ENCODE measurements at places on chromosomes 3 and 15.

GRCh38 chr3:110495201-110495927 is 576.3 kb upstream of the NECTIN3 start:
- peak; percentile 27 for DNase-seq

- no peak for DNase-seq
Observed at GRCh38 chr15:81492969-81493645, 119.1 kb upstream of the TMC3 start.

- DNase-seq = no peak
Observed at GRCh38 chr3:45347315-45348000, 40.9 kb upstream of the LARS2 start.

GRCh38 chr15:31256378-31257265 is 70.0 kb upstream of the KLF13 start:
- peak; percentile 78 for DNase-seq

DNA sequence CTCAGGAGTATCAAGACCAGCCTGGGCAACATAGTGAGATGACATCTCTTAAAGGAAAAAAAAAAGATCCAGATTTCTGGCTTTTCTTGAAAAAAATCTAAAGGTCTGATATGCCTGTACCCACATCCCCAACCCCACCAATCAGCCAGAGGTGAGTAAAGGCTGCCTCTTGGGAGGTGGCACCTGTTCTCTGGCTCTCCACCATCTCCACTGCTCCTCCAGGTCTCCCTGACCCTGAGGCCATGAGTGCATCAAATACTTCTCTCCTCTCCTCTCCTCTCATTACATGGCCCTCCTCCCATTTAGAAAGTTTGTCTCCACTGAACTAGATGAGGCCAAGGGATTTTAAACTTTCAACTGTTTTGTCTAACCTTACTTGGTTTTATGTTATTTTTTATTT is 5.2 kb downstream of the SIAH2 start:
- peak; percentile 50 for DNase-seq

Measured in mesendoderm (in vitro differentiated cells).